H7 (cell line): ENCODE measurements at places on chromosomes 2 and 18.

DNA sequence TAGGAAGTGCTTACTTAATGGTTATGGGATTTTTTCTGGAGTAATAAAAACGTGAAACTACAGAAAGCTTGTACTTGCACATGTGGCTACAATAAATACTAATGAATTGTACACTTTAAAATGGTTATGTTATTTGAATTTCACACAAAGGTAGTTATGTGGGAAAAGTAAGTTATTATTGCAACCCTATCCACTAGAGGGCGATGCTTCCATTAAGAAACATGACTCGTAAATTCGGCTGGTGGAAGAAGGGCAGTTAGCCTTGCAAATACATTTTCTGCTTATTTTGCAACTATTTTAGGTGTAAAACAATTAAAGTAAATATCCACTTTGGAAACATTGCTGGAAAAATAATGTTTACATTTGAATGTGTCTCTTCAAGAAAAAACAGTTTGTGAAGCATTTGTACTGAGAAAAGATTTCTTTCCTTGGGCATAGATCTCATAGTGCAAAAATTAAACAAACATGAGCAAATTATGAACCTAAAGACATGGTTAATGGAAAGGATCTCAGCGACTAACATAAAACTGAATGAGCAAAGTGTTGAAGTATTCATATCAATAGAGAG is 68.1 kb upstream of the CSRNP3 start:
- no peak for DNase-seq

DNA sequence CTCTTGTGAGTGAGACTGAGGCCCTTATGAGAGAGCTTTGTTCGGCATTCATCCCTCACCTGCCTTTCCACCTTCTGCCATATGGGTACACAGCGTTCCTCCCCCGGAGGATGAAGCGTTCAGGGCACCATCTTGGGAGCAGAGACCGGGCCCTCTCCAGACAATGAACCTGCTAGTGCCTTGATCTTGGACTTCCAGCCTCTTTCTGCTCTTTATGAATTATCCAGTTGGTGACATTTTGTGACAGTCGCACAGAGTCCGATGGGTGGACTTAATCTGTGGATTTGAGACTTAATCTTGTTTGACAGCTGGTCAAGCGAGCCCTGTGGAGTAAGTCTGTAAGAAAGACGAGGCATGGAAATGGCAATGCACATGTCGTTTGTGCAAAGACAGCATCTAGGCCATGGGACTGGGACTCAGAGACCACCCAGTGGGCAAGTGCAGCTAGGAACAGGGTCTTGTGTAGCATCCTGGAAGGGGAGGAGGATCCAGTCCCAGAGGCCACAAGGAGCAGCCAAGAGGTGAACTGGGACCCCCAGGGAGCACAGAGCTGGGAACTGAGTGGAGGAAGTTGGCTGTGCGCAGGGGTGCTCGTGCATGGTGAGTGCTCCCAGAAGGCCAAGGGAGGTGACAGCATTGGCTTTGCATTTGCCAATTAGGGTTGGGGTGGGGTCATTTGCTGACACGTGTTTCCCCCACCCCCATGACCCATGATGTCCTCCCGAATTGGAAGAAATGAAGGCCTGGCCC is 69.5 kb upstream of the HDAC4 start:
- DNase-seq = no peak

- DNase-seq = no peak
Observed at GRCh38 chr2:119983108-119983507, 29.8 kb upstream of the EPB41L5 start.

DNA sequence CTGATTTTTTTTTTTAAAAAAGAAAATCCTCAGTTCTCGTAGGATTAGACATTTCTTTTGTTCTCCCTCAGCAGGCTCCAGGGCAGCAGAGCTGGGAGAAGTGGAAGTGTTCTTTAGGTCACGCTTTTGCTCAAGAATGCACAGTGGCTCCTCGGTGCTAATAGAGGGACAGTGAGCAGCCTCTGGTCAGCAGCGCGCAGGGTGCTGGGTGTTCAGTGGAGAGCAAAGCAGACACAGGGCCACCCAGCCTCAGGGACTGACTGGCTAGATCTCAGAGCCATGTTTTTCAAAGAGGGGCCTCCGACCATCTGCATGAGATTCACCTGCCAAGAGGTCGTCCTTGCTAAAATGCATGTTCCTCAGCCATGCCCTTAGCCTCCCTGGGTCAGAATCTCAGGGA is 218.8 kb downstream of the HAUS1 start:
- no peak for DNase-seq

- peak; percentile 73 for DNase-seq
Observed at GRCh38 chr2:231655894-231656293, 52.4 kb upstream of the PTMA start.

DNA sequence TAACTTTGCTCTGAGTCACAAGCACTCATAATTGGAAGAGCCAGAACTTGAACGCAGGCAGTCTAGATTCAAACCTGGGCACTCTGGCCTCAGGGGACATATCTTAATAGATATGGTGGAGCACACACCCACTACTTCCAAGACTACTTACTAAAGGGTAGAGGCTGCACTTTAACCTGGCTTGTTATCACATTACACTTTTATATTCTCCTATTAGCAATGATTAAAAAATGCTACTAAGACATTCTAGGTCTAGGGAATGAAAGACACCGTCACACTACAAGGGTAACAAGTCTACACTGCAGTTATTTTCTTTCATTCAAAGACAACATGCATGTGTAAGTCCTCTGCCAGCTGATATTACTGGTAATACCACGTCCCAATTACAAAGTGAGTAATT is 258.8 kb downstream of the ZNF521 start:
- DNase-seq = no peak

- DNase-seq = peak; percentile 72
Observed at GRCh38 chr2:126244937-126245336, 411.0 kb upstream of the GYPC start.

DNA sequence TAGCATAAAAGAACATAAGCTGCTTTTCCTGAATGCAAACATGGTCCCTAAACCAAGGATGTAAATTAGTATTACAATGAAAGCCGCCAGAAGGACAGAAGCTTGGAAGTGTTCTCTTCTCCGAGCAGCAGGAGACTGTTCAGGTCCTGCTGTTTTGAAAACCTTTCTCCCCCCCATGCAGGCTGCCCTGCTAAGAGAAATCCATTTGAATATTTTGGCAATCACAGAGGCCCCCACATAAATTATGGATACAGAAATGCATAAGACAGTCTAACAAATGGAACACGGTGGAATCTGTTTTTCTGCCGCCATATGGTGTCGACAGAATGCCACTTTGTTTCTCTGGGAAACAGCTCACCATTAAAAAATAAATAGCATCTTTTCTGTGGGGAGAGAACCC is 600.4 kb upstream of the KLHL29 start:
- DNase-seq = no peak

DNA sequence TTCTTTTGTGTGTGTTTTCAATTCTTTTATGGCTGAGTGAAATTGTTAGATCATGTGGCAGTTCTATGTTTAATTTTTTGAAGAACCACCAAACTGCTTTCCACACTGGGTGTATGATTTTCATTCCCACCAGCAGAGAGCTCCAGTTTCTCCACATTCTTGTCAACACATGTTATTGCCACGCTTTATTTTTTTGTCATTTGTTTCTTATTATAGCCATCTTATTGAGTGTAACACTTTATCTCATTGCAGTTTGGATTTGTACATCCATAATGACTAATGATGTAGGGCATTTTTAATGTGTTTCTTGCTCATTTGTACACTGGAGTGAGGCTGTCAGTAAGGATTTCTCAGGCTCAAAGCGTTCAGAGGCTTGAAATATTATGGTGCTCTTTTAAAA is 184.2 kb downstream of the PIEZO2 start:
- no peak for DNase-seq

DNA sequence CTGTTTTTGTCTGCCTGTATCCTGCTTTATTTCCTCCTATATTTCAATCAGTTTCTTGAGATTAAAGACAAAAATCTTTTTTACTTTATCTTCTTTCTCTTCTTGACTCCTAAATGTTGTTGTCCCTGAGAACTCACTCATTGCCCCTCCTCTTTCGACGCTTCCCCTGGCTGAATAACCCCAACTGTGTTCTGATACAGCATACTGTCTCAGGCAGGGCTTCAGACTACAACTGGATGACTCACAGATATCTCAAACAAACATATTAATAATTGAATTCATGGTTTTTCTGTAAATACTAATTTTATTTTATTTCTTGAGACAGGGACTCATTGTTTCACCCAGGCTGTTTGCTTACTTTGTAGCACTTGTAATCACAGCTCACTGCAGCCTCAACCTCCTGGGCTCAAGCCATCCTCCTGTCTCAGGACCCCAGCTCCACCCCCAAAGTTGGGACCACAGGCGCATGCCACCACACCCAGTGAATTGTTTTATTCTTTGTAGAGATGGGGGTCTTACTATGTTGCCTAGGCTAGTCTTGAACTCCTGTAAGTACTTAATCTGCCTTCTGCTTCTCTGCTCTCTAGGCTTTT is 9.4 kb downstream of the ITGAV start:
- DNase-seq = no peak

DNA sequence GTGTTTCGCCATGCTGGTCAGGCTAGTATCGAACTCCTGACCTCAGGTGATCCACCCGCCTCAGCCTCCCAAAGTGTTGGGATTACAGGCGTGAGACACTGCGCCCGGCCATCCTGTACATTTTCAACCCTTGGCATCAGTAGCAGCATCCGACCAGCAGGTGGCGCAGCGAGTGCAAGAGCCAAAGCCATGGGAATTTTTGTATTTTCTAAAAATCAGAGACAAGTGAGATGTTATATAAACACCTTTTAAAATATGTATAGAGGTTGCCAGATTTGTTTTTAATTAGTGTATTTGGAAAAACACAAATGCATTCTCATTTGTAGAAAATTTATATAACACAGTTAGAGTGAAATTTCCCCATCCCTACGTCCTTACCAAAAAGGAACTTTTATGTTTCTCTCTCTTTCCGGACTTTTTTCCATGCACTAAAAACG is 36.8 kb downstream of the MOGAT1 start:
- DNase-seq = peak; percentile 36

- DNase-seq = no peak
Observed at GRCh38 chr2:4020153-4020552, 316.8 kb downstream of the DCDC2C start.

DNA sequence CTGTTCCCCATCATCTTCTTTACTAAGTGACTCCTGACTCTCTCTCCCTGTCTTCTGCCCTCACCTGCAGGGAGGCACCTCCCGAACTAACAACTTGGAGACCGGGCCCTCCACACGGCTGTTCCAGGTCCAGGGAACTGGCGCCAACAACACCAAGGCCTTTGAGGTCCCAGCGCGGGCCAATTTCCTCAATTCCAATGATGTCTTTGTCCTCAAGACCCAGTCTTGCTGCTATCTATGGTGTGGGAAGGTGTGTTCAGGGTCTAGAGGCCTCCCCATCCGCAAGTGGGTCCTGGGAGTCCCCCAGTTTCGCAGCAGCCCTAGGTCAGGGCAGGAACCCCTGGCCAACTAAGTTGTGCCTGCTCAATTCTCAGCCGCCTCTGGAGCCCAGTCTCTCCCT is 15.5 kb downstream of the VIL1 start:
- DNase-seq = peak; percentile 23

DNA sequence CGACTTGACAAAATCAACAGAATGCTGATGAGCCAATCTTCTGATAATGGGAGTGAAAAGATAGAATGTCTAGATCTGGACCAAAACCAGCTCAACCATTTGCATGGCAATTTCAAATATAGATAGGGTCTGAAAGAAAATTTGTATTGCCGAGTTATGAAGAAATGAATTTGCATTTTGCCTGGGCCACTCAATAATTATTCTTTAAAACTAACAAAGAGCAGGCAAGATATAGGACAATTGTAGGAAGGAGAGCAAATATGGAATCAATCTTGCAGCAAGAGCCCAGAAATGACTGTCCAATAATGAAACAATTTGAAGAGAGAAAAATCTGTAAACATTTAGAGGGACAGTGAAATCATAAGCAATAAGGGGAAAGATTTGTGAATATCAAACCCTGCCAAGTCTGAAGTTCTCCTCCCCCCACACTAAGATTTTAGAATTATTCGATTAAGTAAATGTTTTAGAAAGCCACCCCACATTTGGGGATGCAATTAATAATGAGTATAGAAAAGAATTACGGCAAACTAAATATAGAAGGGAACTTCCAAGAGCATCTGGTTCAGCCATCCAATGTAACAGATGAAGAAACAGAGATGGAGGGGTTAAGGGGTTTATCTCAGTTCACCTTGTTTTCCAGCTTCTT is 377.4 kb downstream of the SETBP1 start:
- no peak for DNase-seq

DNA sequence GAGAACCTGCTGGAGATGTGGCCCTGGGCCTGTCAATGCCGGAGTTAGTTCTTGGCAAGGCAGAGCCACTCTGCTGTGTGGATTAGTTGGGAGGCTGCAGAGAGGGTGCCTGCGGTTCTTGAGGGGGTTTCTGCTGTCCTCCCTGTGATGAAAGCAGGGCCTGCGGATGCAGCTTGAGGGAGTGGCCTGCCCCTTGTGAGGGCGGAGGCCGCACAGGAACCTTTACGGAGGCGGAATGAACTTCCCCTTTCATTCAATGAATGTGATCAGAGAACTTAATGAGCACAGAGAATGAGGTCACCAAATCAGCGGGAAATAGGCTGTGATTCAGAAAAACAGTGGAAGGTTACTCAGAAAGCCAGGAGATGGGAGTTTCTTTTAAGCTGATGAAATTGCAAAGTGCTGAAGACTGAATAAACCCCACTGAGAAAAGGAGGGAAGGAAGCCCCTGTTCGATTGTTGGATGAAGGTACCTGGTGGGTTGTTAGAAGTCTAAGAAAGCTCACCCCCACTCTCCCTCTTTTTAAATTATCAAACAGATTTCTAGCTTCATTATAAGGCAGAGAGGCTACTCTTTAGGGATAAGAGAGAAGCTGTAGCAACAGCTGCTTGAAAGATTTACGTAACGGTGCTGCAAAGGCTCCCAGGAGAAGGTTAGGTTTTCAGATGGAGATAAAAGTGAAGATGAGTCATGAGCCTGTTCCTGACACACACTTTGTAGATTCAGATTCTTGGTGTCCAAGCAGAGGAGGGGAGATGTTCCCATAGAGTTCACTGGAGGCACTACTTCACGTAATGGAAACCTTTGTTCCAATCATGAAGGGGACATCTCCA is 47.4 kb downstream of the VWA3B start:
- peak; percentile 69 for DNase-seq

- no peak for DNase-seq
Observed at GRCh38 chr2:238448031-238448955, 21.6 kb downstream of the ASB1 start.

DNA sequence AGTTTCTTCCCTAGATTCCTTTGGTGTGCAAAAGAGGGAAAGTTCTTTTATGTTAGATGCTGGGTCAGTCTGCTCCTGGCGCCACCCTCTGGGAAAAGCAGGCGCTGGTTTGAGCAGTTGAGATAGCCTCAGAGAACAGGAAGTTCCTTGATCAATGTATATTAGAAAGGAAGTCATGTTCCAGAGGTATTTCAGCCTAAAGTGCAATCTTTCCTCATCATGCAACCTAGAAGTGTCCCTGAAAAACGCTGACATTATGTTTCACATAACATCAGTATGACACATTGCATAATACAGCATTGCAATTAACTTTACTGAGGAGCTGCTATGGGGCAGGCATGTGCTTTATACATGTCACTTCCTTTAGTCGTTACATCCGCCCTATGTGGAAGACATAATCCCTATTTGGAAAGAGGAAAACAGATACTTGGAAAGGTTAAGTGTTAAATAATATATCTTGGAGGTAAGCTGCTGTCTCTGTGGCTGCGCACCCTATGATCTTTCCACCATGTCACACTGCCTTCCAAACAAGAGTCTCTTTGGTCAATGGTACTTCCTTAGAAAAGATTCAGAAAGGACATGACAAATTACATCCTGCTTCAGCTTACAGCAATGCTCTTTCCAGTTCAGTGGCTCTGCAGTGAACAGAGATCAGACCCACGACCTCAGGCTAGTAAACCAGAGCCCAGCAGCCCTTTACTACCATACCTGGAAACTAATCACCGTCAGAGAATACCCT is 369.7 kb downstream of the RAD51AP2 start:
- DNase-seq = peak; percentile 36
